ENCODE measurements at places on chromosomes 6 and 20. TPM values are rescaled to one million over a fixed set of nuclear protein-coding genes. Genes with fewer than 3 reads are reported as not detected.

DNA sequence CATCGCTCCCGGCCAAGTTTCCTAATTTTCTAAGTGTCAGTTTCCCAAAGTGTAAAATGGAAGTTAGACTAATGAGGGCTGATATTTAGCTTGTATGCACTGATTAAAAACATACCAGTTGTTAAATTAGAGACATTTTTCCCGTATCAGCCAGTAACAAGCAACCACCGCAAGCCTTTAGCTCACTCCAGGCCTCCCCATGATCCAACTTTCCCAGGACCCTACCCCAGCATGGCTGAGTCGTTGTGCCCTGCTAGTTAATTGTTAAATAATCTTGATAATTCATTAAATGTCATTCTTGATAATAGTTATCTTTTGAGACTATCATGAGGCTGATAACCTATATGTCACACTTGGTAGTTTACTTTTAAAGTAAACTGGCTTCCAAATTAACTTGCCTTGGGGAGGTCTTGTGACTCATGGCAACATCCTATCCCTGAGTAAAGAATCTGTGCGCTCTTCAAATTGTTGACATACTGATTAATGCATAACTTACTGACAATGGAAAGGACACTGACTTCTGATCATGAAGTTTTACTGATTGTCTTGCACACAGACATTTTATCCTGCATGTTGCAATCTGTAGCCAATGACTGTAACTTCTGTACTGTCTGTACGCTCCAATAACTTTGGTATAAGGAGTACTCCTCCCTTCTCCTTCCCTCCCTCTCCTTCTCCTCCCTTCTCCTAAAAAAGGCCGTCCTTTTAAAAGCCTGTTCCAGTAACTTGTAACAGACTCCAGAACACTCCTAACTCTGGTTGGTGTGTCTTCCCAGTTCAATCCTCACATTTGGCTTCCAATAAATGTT, 6.3 kb upstream of the GTF3C6 start:
- peak; percentile 44 for DNase-seq

- no peak for DNase-seq
These were observed 77.4 kb downstream of the FIG4 start for GRCh38 chr6:109768485-109768884.

METTL24 gene
- total RNA-seq = not detected

NKAPL gene
- total RNA-seq = 0.22 TPM

- no peak for DNase-seq
These were observed 11.9 kb upstream of the NPBWR2 start for GRCh38 chr20:64119301-64119680.

IMPG1 gene
- total RNA-seq = not detected

DNA sequence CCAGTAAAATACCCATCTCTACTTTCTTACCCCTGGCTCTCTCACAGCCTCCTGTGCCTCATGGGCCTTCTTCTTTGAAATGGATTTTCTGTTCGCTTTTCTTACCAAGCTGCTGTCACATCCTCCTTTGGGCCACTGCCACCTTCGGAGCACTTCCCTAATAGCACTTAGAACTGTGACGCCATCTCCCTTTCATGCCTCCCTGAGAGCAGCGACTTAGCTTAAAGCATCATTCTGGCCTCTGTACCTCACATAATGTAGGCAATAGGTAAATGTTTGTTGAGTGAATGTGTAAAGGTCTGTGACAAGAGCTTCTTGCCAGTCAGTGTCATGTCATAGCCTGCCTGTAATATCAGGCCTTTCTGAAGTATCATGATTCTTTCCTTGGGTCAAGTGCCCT, 78.8 kb downstream of the ADGRG6 start:
- no peak for DNase-seq

ASXL1 gene
- 42.5 TPM for total RNA-seq

GRCh38 chr6:111301946-111302345, 181.1 kb downstream of the REV3L start:
- no peak for DNase-seq

DNA sequence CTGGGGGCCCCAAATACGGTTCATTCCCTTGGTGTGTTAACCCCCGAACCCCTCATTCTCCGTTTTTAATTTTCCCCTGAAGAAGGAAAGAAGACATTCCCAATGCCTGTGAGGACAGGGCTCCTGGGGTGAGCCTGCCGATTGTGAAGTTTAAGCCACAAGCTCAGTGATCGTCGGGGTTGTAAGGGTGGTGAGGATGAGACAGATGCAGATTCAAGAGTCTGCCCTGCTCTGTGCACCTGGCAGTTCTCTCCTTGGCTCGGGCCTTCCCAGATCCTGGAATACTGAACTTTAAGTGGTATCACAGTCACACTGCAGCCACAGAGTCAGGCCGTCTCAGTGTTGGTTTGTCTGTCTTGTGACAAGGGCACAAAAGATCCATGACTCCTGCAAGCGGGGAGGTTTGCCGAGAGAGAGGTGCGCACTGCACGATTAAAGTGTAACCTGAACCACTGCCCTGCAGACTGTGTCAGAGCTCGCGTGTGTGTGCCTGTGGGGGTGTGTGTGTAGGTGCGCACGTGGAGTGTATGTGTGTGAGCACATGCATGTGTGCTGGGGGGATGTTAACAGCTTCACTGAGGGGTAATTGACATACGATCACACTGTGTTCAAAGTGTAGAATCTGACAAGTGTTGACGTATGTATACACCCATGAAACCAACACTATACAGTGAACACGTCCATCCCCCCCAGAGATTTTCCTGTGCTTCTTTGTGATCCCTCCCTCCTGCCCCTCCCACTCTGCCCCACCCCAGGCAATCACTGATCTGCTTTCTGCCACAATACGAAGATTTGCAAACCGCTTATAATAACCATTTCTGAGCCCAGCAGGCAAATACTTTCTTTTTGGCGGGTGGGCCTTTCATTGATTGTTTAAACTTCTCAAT, 38.9 kb downstream of the RPP40 start:
- no peak for DNase-seq

- DNase-seq = no peak
These were observed 315.1 kb downstream of the UBE3D start for GRCh38 chr6:82750556-82750955.

- no peak for DNase-seq
These were observed 68.7 kb upstream of the TCF21 start for GRCh38 chr6:133820208-133820607.

SCRT2 gene
- not detected for total RNA-seq
